ENCODE measurements at places on chromosomes 7 and 10. TPM values are rescaled to one million over a fixed set of nuclear protein-coding genes. Genes with fewer than 3 reads are reported as not detected.

The VAX1 gene
- total RNA-seq = not detected

The GLUD1 gene
- total RNA-seq = 193 TPM

The CLEC5A gene
- total RNA-seq = not detected

The PTF1A gene
- not detected for total RNA-seq
